ENCODE measurements at places on chromosomes 7 and 10.

DNA sequence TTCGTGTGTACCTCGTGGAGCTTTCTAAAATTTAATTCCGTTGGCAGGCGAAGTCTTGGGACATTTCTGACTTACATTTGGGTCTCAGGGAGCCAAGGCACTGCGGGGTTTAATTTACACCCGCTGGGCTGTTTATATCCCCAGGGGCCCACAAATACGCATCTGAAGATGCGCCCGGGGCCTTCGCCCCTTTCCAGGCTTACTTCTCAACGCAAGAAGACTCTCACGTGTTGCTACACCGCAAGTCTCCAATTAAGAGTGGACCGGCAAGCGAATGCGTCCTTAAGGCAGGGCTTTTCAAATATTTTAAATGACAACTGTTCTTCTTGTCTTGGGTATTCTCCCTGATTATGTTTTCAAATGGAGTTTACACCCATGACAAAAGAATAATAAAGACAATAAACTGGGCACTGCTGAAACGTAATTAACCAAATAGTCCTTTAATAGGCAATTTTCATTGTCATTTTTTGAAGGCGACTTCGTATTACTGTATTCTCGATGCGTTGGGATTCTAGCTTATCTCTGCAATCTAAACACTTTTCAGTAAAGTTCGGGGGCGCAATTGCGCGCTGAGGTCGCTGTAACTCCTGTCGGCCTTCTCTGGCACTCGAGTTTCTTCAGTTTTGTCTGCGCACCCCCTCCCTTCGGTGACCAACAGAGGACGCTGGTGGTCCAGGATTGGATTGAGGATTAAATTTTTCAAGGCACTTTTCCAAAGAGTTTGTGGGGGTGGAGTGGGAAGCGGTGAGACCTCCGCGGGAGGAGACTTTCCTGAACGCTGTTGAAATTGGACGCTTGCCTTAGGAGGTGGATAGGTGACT lies 837 bp upstream of the IGFBP3 start:
- H3K27ac ChIP-seq: no peak overlapping the region
- peaks cover 61% of the 10 kb centered on the region for H3K27me3 ChIP-seq
- H3K36me3 ChIP-seq: no peaks in the 10 kb centered on the region
- H3K4me3 ChIP-seq: no peak overlapping the region
- H3K4me1 ChIP-seq: peaks cover 33% of the 10 kb centered on the region
- DNase-seq: no peak

DNA sequence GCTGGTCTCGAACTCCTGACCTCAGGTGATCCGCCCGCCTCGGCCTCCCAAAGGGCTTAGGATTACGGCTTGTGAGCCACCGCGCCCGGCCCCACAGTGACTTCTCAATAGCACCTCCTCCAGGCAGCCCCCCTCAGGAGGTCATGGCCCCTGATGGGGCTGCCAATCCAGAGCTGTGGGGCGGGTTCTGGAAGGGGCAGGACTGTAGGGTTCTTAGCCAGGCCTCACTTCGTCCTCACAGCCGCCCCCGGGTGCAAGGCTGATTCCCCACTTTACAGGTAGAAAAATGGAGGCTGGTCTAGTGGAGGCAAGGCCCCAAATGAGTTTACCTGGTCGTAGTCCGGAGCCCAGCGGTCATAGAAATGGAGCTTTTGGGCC lies 638 bp downstream of the METTL27 start:
- H3K27ac ChIP-seq: no peak overlapping the region
- peak overlapping the region; percentile 71 for H3K4me3 ChIP-seq
- H3K4me1 ChIP-seq: peaks cover 20% of the 10 kb centered on the region
- H3K36me3 ChIP-seq: no peaks in the 10 kb centered on the region
- DNase-seq: no peak

DNA sequence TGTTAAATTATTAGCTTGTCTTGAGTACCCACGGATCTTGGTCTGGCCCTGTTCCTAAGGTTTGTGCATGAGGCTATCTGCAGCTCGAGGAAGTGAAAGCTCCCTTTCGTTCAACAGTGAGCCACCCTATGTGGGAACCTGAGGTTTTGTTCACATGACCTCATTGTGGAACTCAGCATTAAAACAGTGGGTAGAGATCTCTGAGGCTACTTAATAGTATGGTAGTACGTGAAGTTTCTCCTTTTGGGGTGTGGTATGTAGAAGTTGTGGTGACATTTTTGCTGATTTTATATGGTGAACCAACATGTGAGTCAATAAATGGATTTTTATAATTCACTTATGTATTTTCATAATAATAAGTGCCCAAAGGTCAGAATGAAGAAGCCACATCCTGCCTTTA lies 252.7 kb upstream of the FERD3L start:
- no peaks in the 10 kb centered on the region for H3K36me3 ChIP-seq
- no peaks in the 10 kb centered on the region for H3K4me1 ChIP-seq
- H3K27me3 ChIP-seq: no peaks in the 10 kb centered on the region

GRCh38 chr10:21297603-21298383 lies 227.7 kb downstream of the SKIDA1 start:
- H3K27me3 ChIP-seq: peaks cover 5% of the 10 kb centered on the region
- no peak overlapping the region for H3K27ac ChIP-seq
- H3K4me3 ChIP-seq: no peak overlapping the region
- no peak for DNase-seq

- H3K27me3 ChIP-seq: no peaks in the 10 kb centered on the region
- H3K4me1 ChIP-seq: peaks cover 17% of the 10 kb centered on the region
- no peak overlapping the region for H3K27ac ChIP-seq
- H3K4me3 ChIP-seq: peak overlapping the region; percentile 1
- peak; percentile 16 for DNase-seq
Observed at GRCh38 chr7:43764039-43764761, 5.7 kb downstream of the BLVRA start.

- no peaks in the 10 kb centered on the region for H3K36me3 ChIP-seq
- no peak overlapping the region for H3K27ac ChIP-seq
- no peaks in the 10 kb centered on the region for H3K4me1 ChIP-seq
- no peak for DNase-seq
Observed at GRCh38 chr7:28726555-28726954, 231.6 kb downstream of the TRIL start.

GRCh38 chr7:23981314-23981713 lies 271.3 kb downstream of the STK31 start:
- no peaks in the 10 kb centered on the region for H3K4me1 ChIP-seq
- H3K27ac ChIP-seq: no peak overlapping the region
- peaks cover 10% of the 10 kb centered on the region for H3K27me3 ChIP-seq
- H3K36me3 ChIP-seq: no peaks in the 10 kb centered on the region

DNA sequence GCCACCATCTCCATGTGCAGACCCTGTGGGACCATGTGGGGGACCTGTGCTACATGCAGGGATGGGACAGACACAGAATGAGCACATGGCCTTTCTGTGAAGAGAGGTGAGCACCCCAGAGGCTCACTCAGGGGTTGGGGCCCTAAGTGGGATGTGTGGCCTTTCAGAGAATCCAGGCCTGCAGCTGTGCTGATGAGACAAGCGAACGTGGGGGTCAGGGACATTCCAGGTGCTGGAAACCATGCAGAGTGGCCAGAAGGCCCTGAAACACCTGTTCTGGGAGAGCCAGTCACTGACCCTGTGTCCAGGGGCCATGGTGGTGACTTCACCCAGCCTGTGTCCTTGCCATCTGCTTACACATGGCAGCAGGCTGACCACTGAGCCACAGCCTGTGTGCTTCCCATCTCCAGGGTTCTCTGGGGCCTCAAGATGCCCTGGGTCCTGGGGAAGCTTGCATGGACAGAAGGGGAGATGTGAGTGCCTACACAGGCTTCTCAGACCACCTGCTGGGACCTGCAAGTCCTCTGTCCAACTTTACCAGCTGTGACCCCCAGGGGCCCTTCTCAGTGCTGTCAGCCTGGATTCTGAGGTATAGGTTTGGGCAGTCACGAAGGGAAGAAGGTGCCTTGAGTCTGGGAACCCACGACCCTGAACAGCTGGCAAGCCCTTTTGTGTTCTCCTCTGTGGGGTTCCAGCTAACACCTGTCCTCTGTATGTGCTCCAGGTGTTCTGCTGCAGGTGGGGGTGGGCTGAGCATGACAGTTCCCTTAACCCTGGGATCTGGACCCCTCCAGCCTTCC lies 17.6 kb downstream of the RAMP3 start:
- no peaks in the 10 kb centered on the region for H3K36me3 ChIP-seq
- no peak overlapping the region for H3K27ac ChIP-seq
- H3K27me3 ChIP-seq: no peaks in the 10 kb centered on the region

- no peak overlapping the region for H3K27ac ChIP-seq
- no peaks in the 10 kb centered on the region for H3K4me1 ChIP-seq
- no peak for DNase-seq
- peaks cover 7% of the 10 kb centered on the region for H3K27me3 ChIP-seq
Observed at GRCh38 chr10:112973805-112974204, 23.8 kb downstream of the TCF7L2 start.

DNA sequence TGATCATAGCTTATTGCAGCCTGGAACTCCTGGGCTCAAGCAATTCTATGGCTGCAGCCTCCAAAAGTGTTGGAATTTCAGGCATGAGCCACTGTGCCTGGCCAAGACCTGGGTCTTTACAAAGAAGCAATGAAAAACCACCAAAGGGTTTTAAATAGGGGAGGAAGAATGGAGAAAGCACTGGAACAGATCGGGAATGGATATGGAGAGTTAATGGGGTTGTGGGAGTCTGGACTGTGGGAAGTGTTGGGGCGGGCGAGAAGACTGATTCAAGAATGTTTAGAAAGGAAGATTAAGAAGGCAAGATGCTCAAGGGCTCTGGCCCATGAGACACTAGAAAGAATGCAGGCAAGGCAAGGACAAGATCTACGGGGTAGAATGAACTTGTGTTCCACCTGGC lies 98.5 kb downstream of the CARD11 start:
- H3K27ac ChIP-seq: no peak overlapping the region
- peaks cover 82% of the 10 kb centered on the region for H3K36me3 ChIP-seq
- DNase-seq: no peak
- H3K4me1 ChIP-seq: no peaks in the 10 kb centered on the region
- H3K4me3 ChIP-seq: no peak overlapping the region

GRCh38 chr7:10821156-10821555 lies 152.5 kb upstream of the PHF14 start:
- no peak overlapping the region for H3K4me3 ChIP-seq
- DNase-seq: no peak
- H3K4me1 ChIP-seq: no peaks in the 10 kb centered on the region
- H3K27ac ChIP-seq: no peak overlapping the region

DNA sequence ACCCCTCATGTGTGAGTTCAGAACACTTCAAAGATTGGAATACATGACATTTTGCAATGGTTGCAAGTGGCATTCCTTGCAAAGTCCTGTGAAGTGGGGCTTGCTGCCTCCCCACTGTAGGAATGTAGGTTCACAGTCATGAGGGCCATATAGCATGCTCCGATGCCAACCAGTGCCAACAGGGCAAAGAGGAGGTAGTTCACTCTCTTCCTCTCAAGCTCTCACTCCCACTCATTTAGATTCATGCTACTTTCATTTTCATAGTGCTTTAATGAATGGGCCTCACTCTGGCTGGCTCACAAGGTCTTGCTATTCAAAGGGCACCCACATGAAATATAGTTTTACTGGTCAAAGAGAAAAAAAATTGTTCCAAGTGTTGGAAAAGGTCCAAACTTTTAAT lies 169.9 kb upstream of the AOAH start:
- H3K4me1 ChIP-seq: no peaks in the 10 kb centered on the region
- H3K27me3 ChIP-seq: no peaks in the 10 kb centered on the region
- no peak overlapping the region for H3K4me3 ChIP-seq
- H3K27ac ChIP-seq: no peak overlapping the region
- H3K36me3 ChIP-seq: peaks cover 39% of the 10 kb centered on the region

- no peaks in the 10 kb centered on the region for H3K36me3 ChIP-seq
- H3K4me3 ChIP-seq: no peak overlapping the region
- no peak for DNase-seq
- H3K4me1 ChIP-seq: no peaks in the 10 kb centered on the region
- no peaks in the 10 kb centered on the region for H3K27me3 ChIP-seq
- H3K27ac ChIP-seq: no peak overlapping the region
Observed at GRCh38 chr10:128522551-128523308, 396.5 kb upstream of the MKI67 start.

DNA sequence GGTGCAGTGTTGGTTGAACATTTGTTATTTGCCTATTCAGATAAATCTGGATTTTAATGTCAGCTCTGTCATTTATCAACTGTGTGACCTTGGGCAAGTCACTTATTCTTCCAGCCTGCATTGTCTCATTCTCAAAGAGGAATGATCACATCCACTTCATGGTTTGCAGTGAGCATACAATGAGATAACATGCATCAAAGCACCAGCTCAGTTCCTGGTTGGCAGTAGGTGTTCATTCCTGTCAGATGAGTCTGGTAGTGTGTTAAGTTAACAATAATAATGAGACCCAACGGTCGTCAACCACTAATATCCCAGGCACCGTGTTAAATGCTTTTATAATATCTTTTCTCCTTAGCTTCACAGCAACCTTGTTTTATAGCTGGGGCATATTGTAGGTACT lies 137.3 kb downstream of the SORCS3 start:
- H3K36me3 ChIP-seq: no peaks in the 10 kb centered on the region
- no peak overlapping the region for H3K27ac ChIP-seq
- no peak overlapping the region for H3K4me3 ChIP-seq
- H3K27me3 ChIP-seq: no peaks in the 10 kb centered on the region

DNA sequence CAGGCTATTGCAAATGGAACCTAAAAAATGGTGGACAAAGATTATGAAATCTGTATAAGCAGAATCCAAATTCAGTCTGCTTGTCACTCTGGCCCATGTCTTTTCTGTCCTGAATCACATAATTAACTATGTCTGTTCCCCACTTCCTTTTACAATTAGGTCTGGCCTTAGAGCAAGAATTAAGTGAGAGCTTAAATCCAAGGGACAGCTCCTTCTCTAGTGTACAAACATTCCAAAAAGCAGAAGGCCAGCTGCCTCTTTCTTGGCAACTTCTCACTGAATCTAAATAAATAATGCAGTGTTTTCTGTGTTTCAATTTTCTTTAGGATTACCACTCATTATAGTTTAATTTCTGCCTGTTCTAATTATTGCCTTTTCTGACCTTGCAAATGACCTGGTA lies 39.3 kb upstream of the NEBL start:
- no peak for DNase-seq
- no peaks in the 10 kb centered on the region for H3K4me1 ChIP-seq
- no peaks in the 10 kb centered on the region for H3K36me3 ChIP-seq

DNA sequence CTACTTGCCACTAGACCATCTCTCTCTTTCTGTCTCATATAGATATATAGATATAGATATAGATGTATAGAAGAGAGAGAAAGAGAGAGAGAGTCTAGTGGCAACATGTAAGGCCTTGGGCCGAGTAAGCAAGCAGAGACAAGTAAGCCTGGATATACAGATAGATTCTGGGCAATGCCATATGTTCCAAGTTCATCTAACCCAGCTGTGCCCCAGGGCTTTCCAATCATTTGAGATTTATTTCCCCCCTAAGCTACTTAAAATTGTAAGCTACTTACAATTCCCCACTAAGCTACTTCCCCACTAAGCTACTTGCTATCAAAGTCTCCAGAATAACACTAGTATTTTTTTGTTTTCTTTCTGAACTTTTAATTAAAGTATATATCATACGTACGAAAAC lies 1094.1 kb downstream of the DNAJB9 start:
- no peaks in the 10 kb centered on the region for H3K36me3 ChIP-seq
- no peak overlapping the region for H3K27ac ChIP-seq
- no peaks in the 10 kb centered on the region for H3K4me1 ChIP-seq
- H3K4me3 ChIP-seq: no peak overlapping the region
- no peaks in the 10 kb centered on the region for H3K27me3 ChIP-seq
- DNase-seq: no peak

- no peaks in the 10 kb centered on the region for H3K36me3 ChIP-seq
- H3K4me3 ChIP-seq: no peak overlapping the region
- DNase-seq: no peak
- no peaks in the 10 kb centered on the region for H3K4me1 ChIP-seq
Observed at GRCh38 chr7:34133356-34133982, 228.1 kb downstream of the BMPER start.

- H3K4me3 ChIP-seq: no peak overlapping the region
- H3K4me1 ChIP-seq: no peaks in the 10 kb centered on the region
- DNase-seq: no peak
- H3K27me3 ChIP-seq: no peaks in the 10 kb centered on the region
Observed at GRCh38 chr10:62130948-62131347, 137.7 kb downstream of the RTKN2 start.

All from CD4-positive, alpha-beta T cell (primary cell).